ENCODE measurements at places on chromosomes 4 and X.

DNA sequence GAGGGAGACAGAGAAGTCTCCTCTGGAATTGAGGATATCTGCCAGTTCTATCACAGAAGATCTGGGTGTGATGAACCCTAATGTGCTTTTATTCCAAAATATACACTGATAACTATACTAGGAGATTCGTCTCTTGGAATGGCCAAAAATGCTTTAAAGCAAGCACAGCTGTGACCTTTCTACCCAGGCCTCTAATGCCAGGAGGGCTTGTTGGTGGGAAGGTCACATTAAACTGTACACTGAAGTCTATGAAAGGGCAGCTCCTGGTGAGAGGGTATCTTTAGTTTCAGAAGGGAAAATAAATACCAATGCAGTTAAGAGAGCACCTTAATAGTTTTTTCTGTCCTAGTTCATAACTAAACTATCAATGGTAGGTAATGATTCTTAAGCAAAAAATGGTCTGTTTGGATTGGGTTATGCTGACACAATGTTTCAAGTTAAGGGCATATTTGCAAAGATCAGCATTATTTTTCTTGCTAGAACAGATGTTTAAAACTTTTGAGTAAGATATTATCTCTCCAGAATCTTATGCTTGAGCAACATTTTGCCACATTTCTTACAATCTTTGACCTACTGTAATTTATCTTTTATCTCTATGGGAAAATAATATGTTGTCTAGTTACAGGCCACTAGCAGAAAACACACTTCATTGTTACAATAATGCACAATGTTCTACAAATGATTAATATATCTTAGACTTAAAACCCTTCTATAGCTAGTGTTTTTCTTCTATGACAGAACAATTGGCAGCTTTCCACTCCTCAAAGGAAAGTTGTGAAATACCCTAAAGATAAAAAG, 59.6 kb downstream of the SEC24D start:
- no peak for DNase-seq

DNA sequence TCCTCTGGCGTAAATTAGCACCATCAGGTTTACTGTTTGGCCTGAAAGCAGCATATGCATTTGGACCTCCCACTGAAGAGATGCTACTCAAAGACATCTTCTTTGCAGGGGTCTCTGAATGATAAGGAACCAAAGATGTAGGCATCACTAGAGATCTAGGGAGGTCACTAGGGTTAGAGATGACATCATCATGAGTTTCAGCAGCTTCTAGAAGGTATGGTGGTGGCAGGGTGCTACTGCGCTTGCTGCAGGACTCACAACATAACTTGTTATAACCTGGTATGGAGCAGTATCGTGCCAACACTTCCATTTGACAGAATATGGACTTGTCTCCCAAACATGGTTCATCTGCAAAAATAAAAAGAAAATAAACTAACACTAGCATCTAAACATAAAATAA, 251.6 kb downstream of the NPFFR2 start:
- no peak for DNase-seq

DNA sequence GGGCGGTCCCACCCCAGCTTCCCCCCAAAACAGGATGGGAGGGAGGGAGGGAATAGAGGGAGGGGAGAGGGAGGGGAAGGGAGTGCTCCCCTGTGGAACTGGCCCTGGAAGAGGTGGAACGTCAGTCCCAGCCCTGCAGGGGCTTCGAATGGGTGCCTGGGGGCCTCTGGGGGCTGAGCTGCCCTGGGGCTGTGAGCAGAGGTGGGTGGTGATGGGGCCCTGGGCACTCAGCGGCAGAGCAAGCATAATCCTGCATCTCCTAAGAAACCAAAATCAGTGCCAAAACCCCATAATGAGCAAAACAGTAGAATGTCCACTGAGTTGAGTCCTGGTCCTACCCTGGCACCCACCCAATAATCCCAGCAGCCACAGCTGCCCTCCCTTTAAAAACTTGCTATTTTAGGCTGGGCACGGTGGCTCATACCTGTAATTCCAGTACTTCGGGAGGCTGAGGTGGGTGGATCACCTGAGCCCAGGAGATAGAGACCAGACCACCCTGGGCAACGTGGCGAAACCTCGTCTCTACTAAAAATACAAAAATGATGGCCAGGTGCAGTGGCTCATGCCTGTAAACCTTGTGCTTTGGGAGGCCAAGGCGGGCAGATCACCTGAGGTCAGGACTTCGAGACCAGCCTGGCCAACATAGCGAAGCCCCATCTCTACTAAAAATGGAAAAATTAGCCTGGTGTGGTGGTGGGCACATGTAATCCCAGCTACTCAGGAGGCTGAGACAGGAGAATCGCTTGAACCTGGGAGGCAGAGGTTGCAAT, 11.1 kb downstream of the DOK7 start:
- no peak for DNase-seq

DNA sequence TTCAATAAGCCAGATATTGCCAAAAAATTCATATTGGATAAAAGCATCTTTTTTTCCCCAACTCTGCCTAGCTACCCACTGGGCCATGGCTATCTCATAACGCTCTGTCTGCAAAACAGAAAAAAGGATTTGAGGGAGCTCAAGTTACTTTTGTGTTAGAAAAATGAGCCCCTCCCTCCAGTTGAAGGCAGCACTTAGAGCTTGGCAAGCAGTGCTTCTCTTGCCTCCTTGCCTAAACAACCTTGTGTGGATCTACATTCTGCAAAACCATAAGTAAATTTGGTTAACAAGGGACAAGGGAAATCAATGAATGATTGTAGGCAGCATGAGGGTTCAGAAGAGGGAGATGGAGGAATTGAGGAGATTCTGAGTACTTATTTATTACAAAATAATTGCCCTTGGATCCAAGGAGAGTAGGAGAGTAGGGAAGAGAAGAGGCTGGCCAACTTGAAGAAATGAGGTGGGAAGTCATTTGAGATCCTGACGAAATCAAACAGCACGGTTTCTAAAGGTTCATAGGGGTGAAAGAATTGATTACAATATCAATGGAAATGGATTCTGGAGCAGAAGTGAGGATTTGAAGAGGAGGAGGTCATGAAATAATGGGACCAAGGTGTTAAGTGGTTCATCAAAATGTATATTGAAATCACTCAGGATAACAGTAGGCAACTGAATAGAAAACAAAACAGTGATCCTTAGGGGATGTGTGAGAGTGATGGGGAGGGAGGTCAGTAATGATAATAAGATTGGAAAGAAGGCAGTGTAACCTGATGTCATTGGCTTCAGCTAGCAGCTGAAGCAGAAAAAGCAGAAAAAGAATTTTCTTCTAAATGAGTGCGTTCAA, 434.8 kb upstream of the IGFBP7 start:
- DNase-seq: no peak

DNA sequence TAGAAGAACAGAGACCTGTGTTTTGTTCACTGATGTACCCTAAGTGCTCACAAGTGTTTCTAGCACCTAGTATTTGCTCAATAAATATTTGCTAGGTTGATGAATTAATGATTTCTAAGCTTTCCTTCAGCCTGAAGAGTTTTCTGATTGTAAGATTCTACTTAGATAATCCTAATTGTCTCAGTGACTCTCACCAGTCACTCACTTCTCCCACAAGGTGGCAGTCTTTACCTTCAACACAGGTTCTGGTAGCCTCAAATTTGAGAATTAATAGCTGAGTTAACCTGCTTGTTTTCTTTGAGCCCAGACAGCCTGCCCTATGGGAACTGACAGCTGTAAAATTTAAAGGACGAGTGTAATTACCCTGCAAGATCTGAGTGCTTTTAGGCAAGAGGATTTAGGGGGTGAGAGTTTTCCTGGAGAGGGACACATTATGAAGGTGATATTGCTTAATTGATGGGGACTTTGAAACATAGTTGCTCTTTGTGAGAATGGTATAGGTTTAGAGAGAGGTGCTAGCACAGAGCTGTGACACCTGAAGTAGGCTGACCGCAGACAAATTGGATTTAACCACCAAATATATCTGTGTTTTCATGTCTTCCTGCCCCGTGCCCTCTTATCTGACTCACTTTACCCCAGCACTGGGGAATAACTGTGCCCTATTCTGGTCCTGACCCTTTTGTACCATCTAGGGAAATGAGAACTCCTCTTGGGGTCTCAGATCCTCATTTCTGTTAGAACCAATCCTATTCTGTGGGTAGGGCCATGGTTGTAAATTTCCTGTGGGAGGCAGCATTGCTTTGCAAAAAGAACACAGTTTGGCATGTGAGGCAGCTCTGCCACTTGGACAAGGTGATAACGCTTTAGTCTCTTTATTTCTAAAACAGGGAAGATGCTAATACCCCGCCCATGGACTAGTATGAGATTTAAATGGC, 27.7 kb downstream of the CD38 start:
- DNase-seq: peak; percentile 35

DNA sequence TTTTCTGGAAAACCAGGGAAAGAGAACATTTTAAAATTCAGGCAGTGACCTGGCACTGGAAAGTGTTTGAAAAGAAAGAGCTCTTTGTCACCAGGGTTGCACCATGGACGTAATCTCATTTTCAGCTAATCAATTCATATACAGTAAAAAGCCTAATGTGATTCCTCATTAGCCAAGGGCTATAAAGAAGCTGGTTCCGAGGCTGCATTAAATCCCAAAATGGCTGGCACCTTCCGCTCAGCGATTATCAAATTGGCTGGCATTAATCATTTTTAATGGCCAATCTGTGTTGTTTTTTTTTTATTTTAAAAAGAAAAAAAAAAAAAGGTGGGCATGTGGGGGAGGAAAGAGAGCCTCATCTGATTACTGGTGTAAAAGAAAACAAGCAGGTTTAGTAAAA, 341.4 kb downstream of the RAB28 start:
- no peak for DNase-seq
